Breast epithelium (tissue), 4 donors: ENCODE measurements at places on chromosomes 12 and 14.

- H3K27ac ChIP-seq, result no peak overlapping the region
- DNase-seq, result no peak
- H3K27me3 ChIP-seq, result no peaks in the 10 kb centered on the region
- no peaks in the 10 kb centered on the region for H3K4me1 ChIP-seq
Measured at GRCh38 chr12:31622038-31622437, 31.1 kb upstream of the DENND5B start.

GRCh38 chr12:51922146-51922545 is 14.8 kb downstream of the ACVRL1 start:
- H3K4me3 ChIP-seq, result no peak overlapping the region
- peak overlapping the region; percentile 68 for H3K27ac ChIP-seq
- H3K36me3 ChIP-seq, result no peaks in the 10 kb centered on the region
- DNase-seq, result no peak
- no peaks in the 10 kb centered on the region for H3K27me3 ChIP-seq

GRCh38 chr14:69006346-69006745 is 27.2 kb upstream of the ACTN1 start:
- no peak overlapping the region for H3K4me3 ChIP-seq
- H3K4me1 ChIP-seq, result peaks cover 10% of the 10 kb centered on the region
- H3K36me3 ChIP-seq, result no peaks in the 10 kb centered on the region
- no peak for DNase-seq
- H3K27me3 ChIP-seq, result no peaks in the 10 kb centered on the region
- peak overlapping the region; percentile 55 for H3K27ac ChIP-seq

- no peaks in the 10 kb centered on the region for H3K36me3 ChIP-seq
- no peak overlapping the region for H3K4me3 ChIP-seq
- H3K27me3 ChIP-seq, result no peaks in the 10 kb centered on the region
- H3K27ac ChIP-seq, result no peak overlapping the region
- no peaks in the 10 kb centered on the region for H3K4me1 ChIP-seq
Measured at GRCh38 chr12:49678711-49679110, 28.5 kb downstream of the FMNL3 start.

DNA sequence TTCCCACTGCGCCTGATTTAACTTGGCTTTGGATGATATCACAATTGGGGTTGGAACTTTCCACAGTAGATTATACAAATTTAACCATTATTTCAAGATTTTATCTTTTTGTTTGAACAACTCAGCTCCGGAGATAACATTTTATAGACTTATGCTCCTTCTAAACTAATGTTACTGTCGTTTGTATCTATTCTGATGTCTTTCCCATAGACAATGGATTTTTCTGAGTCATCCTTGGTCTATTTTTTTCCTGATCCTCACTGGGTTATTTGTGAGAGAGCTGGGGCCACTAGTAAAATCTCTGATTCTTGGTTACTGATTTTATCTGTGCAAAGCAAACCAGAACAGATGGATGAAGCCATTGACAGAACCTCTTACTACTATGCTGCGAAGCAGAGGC is 175.1 kb downstream of the SLC38A4 start:
- H3K36me3 ChIP-seq, result no peaks in the 10 kb centered on the region
- H3K4me1 ChIP-seq, result no peaks in the 10 kb centered on the region
- H3K27ac ChIP-seq, result no peak overlapping the region
- DNase-seq, result no peak
- H3K4me3 ChIP-seq, result no peak overlapping the region
- H3K27me3 ChIP-seq, result no peaks in the 10 kb centered on the region

DNA sequence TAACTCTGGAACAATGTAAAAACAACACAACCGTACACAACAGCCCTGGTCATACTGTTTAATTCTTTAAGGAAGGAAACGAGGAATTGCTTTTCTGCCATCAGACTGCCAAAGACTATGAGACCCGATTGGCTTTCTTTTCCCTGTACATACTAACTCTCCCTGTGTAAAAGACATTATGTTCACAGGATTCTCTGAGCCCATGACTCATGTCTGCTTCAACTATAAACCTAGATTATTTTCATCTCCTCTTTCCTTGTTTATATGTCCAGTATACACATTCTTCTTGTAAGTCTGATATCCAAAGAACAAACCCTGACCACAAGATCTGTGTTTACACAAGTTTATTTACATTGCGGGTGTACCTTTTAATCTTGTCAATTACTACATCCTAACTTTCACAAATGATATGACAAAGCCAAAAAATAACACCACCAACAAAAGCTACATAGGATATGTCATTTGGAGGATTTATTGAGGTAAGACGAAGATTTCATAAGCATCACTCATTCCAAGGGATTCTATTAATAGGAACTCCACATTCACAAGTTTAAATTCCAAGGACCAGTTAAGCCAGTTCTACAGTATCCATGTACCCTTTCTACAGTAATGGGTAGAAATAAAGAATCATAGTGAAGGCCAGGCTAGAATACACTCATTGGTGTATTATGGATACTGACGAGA is 67.3 kb downstream of the STXBP6 start:
- H3K4me3 ChIP-seq, result no peak overlapping the region
- H3K36me3 ChIP-seq, result no peaks in the 10 kb centered on the region
- no peaks in the 10 kb centered on the region for H3K4me1 ChIP-seq
- no peaks in the 10 kb centered on the region for H3K27me3 ChIP-seq

GRCh38 chr12:76764856-76765255 is 941 bp downstream of the ZDHHC17 start:
- peaks cover 6% of the 10 kb centered on the region for H3K4me1 ChIP-seq
- H3K4me3 ChIP-seq, result peak overlapping the region; percentile 84
- H3K27me3 ChIP-seq, result no peaks in the 10 kb centered on the region

DNA sequence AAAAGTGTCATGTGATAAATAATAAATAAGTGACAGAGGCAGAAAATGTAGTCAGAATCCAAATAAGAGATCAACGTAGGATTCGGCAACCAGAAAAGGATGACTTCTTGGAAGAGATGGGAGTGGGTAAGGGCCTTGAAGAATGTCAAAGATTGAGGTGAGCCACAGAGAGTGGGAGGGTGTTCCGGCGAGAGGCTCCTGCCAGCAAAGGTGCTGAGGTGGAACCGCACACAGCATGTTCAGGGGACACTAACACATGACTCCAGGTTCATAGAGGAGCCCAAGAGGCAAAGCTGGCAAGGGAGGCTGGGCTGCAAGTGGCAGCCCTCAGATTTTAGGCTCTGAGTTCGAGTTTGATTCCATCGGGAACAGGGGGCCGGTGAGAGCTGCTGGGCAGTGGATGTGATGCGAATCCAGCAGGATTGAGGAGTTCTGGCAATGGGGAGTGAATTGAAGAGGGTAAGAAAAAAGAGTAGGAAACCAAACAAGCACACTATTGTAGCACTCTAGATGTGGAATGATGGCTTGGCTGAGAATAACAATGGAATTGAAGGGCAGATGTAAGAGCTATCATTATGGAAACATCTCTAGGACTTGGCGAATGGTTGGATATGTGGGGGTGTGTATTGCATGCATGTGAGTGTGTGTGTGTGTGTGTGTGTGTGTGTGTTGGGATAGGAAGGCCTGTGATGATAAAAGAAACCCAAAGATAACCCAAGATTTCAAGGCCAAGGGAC is 36.5 kb downstream of the LRRC74A start:
- DNase-seq, result no peak
- H3K4me1 ChIP-seq, result no peaks in the 10 kb centered on the region
- H3K4me3 ChIP-seq, result no peak overlapping the region
- no peaks in the 10 kb centered on the region for H3K27me3 ChIP-seq
- H3K27ac ChIP-seq, result peak overlapping the region; percentile 25
- no peaks in the 10 kb centered on the region for H3K36me3 ChIP-seq

DNA sequence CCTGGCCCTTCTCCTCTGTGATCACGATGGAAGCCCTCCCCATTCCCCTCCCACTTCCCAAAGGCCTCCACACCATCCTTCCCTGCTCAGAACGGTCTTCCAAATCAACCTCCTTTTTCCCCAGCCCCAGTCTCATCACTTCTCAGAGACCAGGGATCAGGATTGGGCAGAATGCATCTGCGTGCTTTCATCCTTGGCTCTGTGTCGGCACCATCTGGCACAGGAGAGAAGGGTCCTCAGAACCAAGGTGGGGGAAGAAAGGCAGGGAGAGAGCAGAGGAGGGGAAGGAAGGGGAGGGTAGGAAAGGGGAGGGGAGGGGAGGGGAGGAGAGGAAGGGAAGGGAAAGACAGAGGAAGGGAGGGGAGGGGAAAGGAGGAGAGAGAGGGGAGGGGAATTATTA is 52.4 kb upstream of the FICD start:
- H3K27ac ChIP-seq, result no peak overlapping the region
- no peak for DNase-seq
- peaks cover 3% of the 10 kb centered on the region for H3K27me3 ChIP-seq
- no peak overlapping the region for H3K4me3 ChIP-seq
- no peaks in the 10 kb centered on the region for H3K36me3 ChIP-seq

DNA sequence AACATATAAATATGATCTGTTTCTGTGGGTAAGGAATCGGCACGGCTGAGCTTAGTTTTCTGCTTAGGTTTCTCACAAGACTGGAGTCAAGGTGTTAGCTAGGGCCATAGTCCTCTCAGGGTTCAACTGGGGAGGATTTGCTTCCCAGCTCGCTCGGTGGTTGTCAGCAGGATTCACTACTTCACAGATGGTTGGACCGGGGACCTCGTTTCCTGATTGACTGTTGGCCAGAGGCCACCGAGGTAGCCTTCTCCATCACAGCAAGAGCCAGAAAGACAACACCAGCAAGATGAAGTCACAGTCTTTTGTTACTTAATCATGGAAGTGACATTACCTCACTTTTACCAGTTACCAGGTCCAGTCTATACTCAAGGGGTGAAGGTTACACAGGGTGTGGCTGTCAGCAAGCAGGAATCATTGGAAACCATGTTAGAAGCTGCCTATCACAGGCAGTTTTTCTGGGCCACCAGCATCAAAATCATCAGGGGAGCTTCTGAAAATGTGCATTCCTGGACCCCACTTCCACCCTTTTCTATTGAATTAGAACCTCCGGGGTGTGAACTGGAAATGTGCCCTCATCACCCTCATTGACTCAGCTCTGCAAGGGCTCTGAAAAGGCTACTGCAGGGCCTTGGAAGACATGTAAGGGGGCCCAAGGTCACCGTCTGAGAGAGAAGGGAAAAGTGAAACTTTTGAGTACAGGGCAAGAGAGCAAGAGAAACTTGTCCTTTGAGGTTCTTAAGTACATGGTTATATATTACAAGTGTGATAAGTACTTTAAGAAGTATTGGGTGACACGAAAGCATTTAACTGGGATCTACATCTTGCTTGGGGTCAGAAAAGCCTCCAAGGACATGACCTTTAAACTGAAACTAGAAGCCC is 10.9 kb downstream of the COPS7A start:
- no peaks in the 10 kb centered on the region for H3K27me3 ChIP-seq
- H3K4me1 ChIP-seq, result no peaks in the 10 kb centered on the region
- no peak overlapping the region for H3K27ac ChIP-seq
- no peak for DNase-seq
- no peak overlapping the region for H3K4me3 ChIP-seq

GRCh38 chr14:53295985-53296582 is 143.0 kb upstream of the DDHD1 start:
- H3K27ac ChIP-seq, result no peak overlapping the region
- H3K4me1 ChIP-seq, result no peaks in the 10 kb centered on the region
- H3K36me3 ChIP-seq, result no peaks in the 10 kb centered on the region
- no peak overlapping the region for H3K4me3 ChIP-seq

DNA sequence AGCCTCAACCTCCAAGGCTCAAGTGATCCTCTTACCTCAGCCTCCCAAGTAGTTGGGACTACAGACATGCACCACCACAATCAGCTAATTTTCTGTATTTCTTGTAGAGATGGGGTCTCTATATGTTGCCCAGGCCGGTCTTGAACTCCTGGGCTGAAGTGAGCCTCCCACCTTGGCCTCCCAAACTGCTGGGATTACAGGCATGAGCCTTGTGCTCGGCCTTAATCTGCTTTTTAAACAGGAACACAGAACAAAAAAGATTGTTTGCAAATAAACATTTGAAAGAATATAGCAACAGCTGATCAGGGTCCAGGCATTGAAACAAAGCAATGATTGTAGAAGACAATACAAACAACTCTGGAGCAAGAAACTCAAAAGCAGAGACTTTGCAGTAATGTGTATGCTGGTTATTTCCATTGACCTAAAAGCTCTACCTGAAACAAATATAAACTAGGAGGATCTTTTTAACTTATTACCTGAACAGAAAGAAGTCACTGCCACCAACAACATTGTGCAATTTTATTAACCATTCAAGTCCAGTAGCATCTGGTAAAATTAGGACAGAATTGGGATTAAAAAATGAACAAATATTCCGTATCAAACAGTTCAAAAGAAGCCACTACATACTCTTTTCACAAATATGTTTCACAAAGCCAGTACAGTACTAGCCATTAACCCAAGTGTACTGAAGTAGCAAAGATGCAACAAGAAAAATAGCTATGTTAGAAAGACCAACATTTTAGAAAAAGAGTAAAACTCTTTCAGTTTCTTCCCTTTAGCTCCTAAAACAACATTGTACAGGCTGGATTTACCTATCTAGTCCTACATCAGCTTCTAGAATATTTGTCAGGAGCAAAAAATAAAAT is 14.2 kb downstream of the AMN1 start:
- H3K36me3 ChIP-seq, result no peaks in the 10 kb centered on the region
- no peaks in the 10 kb centered on the region for H3K27me3 ChIP-seq

GRCh38 chr12:98483621-98484503 is 31.5 kb upstream of the TMPO start:
- H3K4me3 ChIP-seq, result no peak overlapping the region
- no peak overlapping the region for H3K27ac ChIP-seq
- no peaks in the 10 kb centered on the region for H3K27me3 ChIP-seq
- no peaks in the 10 kb centered on the region for H3K4me1 ChIP-seq

DNA sequence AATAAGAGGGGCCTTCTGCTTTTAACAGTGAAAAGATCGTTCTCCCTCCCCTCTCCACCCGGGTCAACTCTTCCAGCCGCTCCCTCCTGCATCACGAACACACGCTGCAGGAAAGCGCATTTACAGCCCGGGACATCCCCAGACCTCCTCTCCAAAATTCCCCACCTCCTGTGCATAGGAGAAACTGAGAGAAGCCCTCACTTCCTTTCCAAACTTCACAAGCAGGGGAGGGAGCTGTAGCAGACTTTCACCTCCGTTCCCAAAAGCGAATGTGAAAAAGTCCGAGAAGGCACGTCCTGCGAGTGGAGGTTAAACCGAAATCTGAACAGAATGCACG is 513 bp downstream of the BCAT1 start:
- DNase-seq, result no peak
- H3K27ac ChIP-seq, result no peak overlapping the region
- H3K36me3 ChIP-seq, result no peaks in the 10 kb centered on the region
- H3K27me3 ChIP-seq, result no peaks in the 10 kb centered on the region

GRCh38 chr14:88255798-88256197 is 67.3 kb downstream of the KCNK10 start:
- H3K27ac ChIP-seq, result no peak overlapping the region
- H3K4me1 ChIP-seq, result no peaks in the 10 kb centered on the region
- H3K36me3 ChIP-seq, result no peaks in the 10 kb centered on the region
- no peak overlapping the region for H3K4me3 ChIP-seq
- DNase-seq, result no peak
